ENCODE measurements at places on chromosomes 5 and 9.

- H3K36me3 ChIP-seq: no peaks in the 10 kb centered on the region
- no peak for DNase-seq
- H3K4me3 ChIP-seq: no peak overlapping the region
Observed at GRCh38 chr5:67011422-67011821, 185.2 kb downstream of the CD180 start.

GRCh38 chr5:117800261-117800660, 1188.1 kb downstream of the DTWD2 start:
- H3K36me3 ChIP-seq: no peaks in the 10 kb centered on the region
- H3K27ac ChIP-seq: no peak overlapping the region
- no peak overlapping the region for H3K4me3 ChIP-seq
- no peaks in the 10 kb centered on the region for H3K27me3 ChIP-seq
- DNase-seq: no peak

DNA sequence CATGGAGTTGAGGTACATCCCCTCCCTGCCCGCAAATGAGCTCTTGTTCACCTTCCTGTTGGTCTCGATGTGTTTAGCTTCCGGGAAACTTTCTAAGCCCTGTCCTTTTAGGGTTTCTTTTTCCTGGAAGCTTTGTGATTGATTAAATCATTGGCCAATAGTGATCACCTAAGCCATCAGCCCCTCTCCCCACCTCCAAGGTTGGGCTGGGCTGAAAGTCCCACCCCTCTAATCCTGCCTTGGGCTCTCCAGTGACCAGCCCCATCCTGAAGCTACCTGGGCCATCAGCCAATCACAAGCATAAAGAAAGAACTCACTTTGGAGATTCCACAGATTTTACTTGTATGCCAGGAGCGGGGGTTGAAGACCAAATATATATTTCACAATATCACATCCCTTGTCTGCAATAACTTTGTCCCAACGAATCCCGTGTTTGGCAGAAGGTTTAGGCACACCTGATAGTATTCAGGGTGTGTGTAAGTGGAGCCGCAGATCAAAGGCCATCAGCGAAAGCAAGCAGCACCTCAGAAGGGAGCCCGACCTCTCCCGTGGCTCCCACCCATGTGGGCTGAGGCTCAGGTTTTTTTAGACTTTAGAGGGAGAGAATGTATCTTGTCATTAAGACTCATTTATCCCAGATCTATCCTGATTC, 20.4 kb downstream of the ROPN1L start:
- peaks cover 6% of the 10 kb centered on the region for H3K4me1 ChIP-seq
- H3K36me3 ChIP-seq: no peaks in the 10 kb centered on the region
- H3K27ac ChIP-seq: no peak overlapping the region
- no peaks in the 10 kb centered on the region for H3K27me3 ChIP-seq

GRCh38 chr5:112062181-112062580, 305.2 kb upstream of the NREP start:
- no peak overlapping the region for H3K4me3 ChIP-seq
- no peak overlapping the region for H3K27ac ChIP-seq
- no peaks in the 10 kb centered on the region for H3K27me3 ChIP-seq
- H3K36me3 ChIP-seq: no peaks in the 10 kb centered on the region
- no peaks in the 10 kb centered on the region for H3K4me1 ChIP-seq
- DNase-seq: no peak

- peaks cover 6% of the 10 kb centered on the region for H3K4me1 ChIP-seq
- no peaks in the 10 kb centered on the region for H3K27me3 ChIP-seq
- no peaks in the 10 kb centered on the region for H3K36me3 ChIP-seq
- H3K4me3 ChIP-seq: no peak overlapping the region
- H3K27ac ChIP-seq: no peak overlapping the region
Observed at GRCh38 chr9:101706261-101706798, 32.1 kb downstream of the GRIN3A start.

- H3K36me3 ChIP-seq: peaks cover 6% of the 10 kb centered on the region
- peak overlapping the region; percentile 94 for H3K4me3 ChIP-seq
- peaks cover 6% of the 10 kb centered on the region for H3K4me1 ChIP-seq
- peak overlapping the region; percentile 81 for H3K27ac ChIP-seq
- no peak for DNase-seq
Observed at GRCh38 chr9:110255463-110256379, 586 bp downstream of the TXN start.

DNA sequence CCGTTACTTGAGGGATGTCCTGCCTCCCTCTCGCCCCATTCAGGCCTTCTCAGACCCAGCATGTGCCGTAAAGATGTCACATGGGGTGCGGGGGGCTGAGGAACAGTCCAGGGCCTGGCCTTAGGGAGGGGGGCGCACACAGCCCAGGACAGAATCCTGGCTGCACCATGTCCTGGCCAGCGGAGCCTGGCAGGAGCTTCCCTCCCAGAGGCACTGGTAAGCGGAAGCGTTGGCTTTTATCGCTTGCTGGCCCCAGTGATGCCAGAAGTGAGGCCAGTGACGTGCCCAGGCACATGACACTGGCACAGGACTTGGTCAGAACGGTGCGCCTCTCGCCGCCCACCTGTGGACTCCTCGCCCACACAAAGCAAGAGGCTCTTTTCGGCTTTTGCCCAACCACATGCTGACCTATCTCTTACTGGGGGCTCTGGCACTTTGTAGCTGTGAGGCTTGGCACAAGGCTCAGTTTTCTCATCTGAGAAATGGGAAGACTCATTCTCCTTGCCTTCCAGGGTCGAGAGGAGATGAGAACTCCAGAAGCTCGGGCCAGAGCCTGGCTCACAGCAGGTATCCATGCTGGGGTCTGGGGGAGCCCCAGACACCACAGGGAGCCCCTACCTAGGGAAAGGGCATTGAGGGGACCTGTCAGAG, 59.0 kb downstream of the LMX1B start:
- H3K36me3 ChIP-seq: no peaks in the 10 kb centered on the region
- no peak overlapping the region for H3K27ac ChIP-seq
- DNase-seq: no peak

- no peak for DNase-seq
- no peak overlapping the region for H3K4me3 ChIP-seq
- H3K36me3 ChIP-seq: no peaks in the 10 kb centered on the region
Observed at GRCh38 chr9:127050152-127050551, 72.3 kb downstream of the ANGPTL2 start.

DNA sequence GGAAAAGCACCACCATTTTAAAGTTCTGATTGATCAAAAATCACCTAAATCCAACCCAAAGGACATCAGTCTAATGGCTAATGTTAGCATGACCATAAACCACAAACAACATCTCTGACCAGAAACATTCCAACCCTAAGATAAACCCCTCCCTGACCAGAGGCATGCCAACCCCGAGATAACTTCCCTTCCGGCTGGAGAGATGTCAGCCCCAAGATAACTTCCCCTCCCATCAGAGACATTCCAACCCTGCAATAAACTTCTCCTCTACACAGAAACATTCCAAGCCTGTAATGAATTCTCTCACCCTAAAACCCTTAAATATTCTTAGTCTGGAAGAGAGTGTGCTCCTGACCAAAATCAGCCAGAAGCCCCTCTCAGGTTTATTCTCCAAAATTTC, 364.3 kb downstream of the KCNN2 start:
- DNase-seq: no peak
- H3K27ac ChIP-seq: no peak overlapping the region
- no peaks in the 10 kb centered on the region for H3K27me3 ChIP-seq
- no peaks in the 10 kb centered on the region for H3K36me3 ChIP-seq
- no peaks in the 10 kb centered on the region for H3K4me1 ChIP-seq

DNA sequence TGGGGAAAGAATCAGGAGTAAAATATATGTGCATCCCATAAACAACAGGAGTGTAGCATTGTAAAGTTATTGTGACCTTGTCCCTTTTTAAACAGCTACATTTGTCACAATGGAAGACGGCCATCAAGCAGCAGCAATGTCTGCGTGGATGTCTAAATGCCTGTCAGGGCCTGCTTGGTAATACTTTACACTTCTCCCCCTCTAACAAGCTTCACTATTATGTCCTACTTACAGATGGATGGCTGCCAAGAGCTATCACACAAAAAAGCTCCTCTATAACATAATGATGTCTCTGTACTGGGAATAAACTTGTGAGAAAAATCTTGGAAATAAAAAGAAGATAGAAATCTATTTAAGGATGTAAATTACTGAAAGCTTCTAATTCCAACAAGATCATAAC, 213.0 kb downstream of the FBXL17 start:
- no peak overlapping the region for H3K27ac ChIP-seq
- no peaks in the 10 kb centered on the region for H3K27me3 ChIP-seq
- DNase-seq: no peak
- H3K36me3 ChIP-seq: no peaks in the 10 kb centered on the region

GRCh38 chr9:137664676-137665075, 45.9 kb downstream of the EHMT1 start:
- H3K27ac ChIP-seq: no peak overlapping the region
- peaks cover 28% of the 10 kb centered on the region for H3K36me3 ChIP-seq
- no peaks in the 10 kb centered on the region for H3K27me3 ChIP-seq
- DNase-seq: no peak
- no peak overlapping the region for H3K4me3 ChIP-seq

GRCh38 chr5:29005386-29005785, 1967.0 kb upstream of the CDH9 start:
- H3K27me3 ChIP-seq: no peaks in the 10 kb centered on the region
- no peak for DNase-seq
- H3K4me3 ChIP-seq: no peak overlapping the region
- H3K4me1 ChIP-seq: no peaks in the 10 kb centered on the region
- H3K36me3 ChIP-seq: no peaks in the 10 kb centered on the region

GRCh38 chr5:143314099-143314498, 89.4 kb downstream of the NR3C1 start:
- H3K27me3 ChIP-seq: no peaks in the 10 kb centered on the region
- peaks cover 2% of the 10 kb centered on the region for H3K4me1 ChIP-seq
- DNase-seq: no peak
- H3K36me3 ChIP-seq: no peaks in the 10 kb centered on the region

- no peaks in the 10 kb centered on the region for H3K27me3 ChIP-seq
- no peak overlapping the region for H3K27ac ChIP-seq
- no peaks in the 10 kb centered on the region for H3K36me3 ChIP-seq
- no peak overlapping the region for H3K4me3 ChIP-seq
- H3K4me1 ChIP-seq: peaks cover 2% of the 10 kb centered on the region
Observed at GRCh38 chr5:72372331-72372730, 52.2 kb downstream of the PTCD2 start.

GRCh38 chr9:133888809-133889491, 103.2 kb downstream of the VAV2 start:
- peaks cover 57% of the 10 kb centered on the region for H3K4me1 ChIP-seq
- no peaks in the 10 kb centered on the region for H3K36me3 ChIP-seq
- no peaks in the 10 kb centered on the region for H3K27me3 ChIP-seq

DNA sequence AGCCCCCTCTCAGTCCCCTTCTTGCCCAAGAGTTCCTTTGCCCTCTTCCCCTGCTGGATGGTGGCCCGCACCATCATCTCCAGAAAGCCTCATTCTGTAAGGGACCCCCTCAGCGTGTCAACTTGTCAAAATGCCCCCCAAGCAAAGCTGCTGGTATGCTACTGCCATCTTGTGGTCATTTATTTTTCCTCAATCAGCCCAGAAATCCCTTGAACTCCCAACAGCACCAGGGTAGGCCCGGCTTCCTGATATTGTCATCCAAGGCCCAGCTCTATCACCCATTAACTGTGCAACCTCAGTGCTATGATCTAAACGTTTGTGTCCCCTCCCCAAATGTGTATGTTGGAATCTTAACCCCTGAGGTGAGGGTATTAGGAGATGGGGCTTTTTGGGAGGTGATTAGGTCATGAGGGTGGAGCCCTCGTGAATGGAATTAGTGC, 53.2 kb upstream of the FBXW11 start:
- DNase-seq: no peak
- no peak overlapping the region for H3K4me3 ChIP-seq
- peaks cover 6% of the 10 kb centered on the region for H3K36me3 ChIP-seq
- peaks cover 11% of the 10 kb centered on the region for H3K4me1 ChIP-seq
- H3K27ac ChIP-seq: no peak overlapping the region

- H3K36me3 ChIP-seq: no peaks in the 10 kb centered on the region
- no peak overlapping the region for H3K4me3 ChIP-seq
- H3K27me3 ChIP-seq: no peaks in the 10 kb centered on the region
- H3K27ac ChIP-seq: no peak overlapping the region
- no peaks in the 10 kb centered on the region for H3K4me1 ChIP-seq
Observed at GRCh38 chr5:20305463-20305862, 317.5 kb upstream of the CDH18 start.

DNA sequence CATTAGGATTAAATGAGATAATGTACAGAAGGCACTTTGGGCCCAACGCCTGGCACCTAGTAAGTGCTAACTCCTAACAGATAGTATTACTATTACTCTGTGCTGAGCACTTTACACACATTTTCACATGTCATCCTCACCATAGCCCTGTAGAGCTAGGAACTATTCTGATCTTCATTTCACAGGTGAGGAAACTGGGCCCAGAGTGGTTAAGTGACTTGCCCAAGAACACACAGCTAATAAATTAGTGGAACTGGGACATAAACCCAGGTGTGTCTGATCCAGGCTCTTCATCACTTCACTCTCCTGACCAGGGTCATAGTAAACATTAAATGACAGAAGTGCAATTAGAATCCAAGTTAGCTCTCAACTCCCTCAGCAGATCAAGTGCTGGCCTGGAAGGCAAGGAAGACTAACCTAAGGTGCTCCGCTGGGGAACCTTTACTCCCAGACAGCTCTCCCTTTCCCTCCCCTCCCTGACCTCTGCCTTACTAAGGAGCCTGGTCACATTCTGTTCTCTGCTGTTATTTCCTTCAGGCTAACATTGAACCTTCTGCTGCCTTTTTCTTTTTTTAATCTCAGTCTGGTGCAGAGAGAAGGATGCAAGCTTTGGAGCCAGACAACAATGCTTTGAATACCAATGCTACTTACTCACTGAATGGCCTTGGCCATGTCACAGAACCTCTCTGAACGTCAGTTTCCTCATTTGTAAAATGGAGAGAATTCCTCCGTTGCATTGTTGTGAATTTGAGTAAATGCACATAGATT, 4.1 kb upstream of the ADRA1B start:
- H3K4me1 ChIP-seq: no peaks in the 10 kb centered on the region
- no peak overlapping the region for H3K4me3 ChIP-seq
- no peak for DNase-seq
- H3K27ac ChIP-seq: no peak overlapping the region

DNA sequence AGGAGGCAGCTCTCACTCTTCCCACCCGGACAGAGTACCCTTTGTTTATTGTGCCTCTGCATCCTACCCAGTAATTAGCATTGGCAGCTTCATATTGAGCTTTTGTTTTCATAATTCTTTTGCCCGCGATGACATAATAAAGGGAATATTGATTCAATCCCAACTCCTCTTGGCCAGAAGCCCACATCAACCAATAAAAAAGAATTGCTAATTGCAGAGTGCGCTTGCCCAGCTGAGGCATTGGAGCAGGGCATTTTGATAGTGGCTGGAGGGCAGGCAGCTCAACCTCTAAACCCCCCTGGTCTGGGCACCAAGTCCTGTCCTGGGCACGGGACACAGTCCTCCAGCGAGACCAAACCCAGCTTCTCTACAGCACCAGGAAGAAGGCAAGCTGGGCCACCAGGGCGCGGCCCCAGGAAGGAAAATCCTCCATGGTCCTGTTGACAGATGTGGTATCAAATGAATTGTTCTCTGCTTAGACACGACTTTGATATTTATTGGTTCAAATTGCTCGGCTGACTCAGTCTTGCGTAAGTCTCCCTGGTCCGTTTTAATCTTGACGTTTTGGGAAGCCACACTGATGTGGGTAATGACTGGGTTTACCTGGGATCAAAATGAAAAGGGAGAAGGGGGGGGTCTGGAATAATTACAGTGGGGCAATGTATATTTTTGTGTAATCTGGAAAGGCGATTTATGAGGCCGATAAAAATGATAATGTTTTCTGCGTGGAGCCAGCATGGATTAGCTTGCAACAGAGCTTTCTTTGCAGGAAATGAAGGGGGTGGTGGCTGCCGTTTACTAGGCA, 220.7 kb upstream of the MSX2 start:
- H3K36me3 ChIP-seq: no peaks in the 10 kb centered on the region
- no peaks in the 10 kb centered on the region for H3K4me1 ChIP-seq
- no peak for DNase-seq
- H3K4me3 ChIP-seq: no peak overlapping the region
- H3K27ac ChIP-seq: no peak overlapping the region

All from neuronal stem cell (in vitro differentiated cells).